ENCODE measurements at places on chromosomes 5 and 9.

GRCh38 chr5:132839426-132840301, 9.2 kb upstream of the SHROOM1 start:
- no peak for DNase-seq

- DNase-seq, result no peak
Observed at GRCh38 chr5:160183075-160183474, 46.2 kb upstream of the FABP6 start.

DNA sequence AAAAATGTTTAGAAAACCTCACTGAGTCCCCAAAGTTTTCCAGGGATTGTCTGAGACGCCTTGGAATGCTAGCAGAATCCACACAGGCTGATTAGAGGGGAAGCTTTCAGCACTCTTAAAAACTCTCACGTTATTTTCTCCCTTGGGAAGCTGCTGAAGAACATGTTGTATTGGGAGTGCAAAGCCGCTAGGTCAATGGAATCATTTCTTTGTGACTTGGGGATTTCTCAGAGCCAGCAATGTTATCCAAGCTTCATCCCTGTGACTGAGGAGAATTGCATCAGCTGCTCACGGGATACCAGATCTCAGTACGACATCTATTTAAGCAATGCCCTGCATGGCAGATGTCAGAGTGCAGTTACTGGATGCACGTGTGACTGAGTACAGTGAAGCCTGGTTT, 426.4 kb upstream of the MPDZ start:
- no peak for DNase-seq

DNA sequence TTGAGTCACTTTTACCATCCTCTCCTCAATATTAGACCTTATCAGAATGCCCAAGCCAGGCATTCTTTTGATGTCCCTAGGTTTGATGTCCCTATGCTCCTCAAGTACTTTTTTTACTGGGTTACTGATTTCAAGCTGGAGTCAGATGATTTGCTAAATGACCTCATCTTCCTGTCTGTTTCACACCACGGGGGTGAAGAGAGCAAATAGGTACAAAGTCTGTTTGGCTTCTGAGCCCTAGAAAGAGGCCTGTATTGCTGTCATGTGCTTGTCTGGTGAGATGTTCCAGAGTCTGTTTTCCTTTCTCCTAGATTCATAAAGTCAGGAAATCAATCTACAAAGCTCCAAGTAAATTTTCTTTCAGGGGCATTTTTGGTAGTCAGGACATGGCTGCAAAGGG, 12.7 kb upstream of the DAB2 start:
- no peak for DNase-seq

DNA sequence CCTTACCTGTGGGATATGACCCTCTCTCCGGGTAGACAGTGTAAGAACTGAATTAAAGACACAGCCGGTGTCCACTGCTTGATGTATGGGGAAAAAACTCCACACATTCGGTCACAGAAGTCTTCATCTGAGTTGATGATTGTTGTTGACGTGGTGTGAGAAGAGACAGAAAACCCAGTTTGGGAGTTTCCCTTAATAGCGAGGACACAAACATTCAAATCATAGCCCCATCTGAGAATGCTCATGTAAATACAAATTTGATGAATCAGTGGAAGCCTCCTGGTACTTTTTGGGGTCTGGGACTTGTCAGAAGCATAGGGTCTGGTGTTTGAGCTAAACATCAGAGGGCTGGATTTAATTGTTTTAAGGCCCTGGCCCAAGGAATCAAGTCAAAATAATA, 11.0 kb downstream of the HAVCR1 start:
- DNase-seq, result no peak

DNA sequence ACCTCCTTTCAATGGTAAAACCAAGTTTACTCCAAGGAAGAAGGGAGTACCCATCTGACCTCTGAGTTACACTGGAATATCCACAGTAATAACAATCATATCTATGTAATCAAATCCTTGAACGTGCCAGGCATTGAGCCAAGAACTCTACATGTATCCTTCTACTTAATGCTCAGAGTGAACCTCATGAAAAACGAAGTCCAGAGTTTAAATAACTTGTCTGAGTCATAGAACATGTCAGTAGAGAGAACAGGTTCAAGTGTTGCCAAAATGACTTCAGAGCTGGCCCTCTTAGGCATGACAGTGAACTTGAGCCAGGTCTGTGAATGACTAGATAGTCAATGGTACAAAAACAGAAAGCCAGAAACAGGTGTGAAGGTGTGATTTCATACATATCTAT, 164.1 kb upstream of the ZNF618 start:
- DNase-seq, result no peak

Measured in NCI-H1092 (cell line).